Left lobe of liver (tissue), 2 donors: ENCODE measurements at places on chromosomes 5 and 9. TPM values are rescaled to one million over a fixed set of nuclear protein-coding genes. Genes with fewer than 3 reads are reported as not detected.

TNFSF15 gene
- 0.05 TPM for total RNA-seq

CENPK gene
- 0.25 TPM for total RNA-seq

CARD9 gene
- total RNA-seq: 2.1 TPM

PCDHGA1 gene
- 0.10 TPM for total RNA-seq

IL11RA gene
- 26.5 TPM for total RNA-seq

ARHGEF37 gene
- 6.5 TPM for total RNA-seq

KIF4B gene
- total RNA-seq: not detected

GZMA gene
- total RNA-seq: not detected

ADAMTS6 gene
- total RNA-seq: 0.30 TPM

GRIN3A gene
- 0.08 TPM for total RNA-seq

SPZ1 gene
- not detected for total RNA-seq

TEX48 gene
- total RNA-seq: not detected

PTAR1 gene
- total RNA-seq: 23.1 TPM

PFN3 gene
- not detected for total RNA-seq

LCN15 gene
- total RNA-seq: not detected

GPR21 gene
- 0.55 TPM for total RNA-seq

IFNA17 gene
- total RNA-seq: not detected

ZNF483 gene
- total RNA-seq: 0.53 TPM
